ENCODE measurements at places on chromosomes 6 and 20.

DNA sequence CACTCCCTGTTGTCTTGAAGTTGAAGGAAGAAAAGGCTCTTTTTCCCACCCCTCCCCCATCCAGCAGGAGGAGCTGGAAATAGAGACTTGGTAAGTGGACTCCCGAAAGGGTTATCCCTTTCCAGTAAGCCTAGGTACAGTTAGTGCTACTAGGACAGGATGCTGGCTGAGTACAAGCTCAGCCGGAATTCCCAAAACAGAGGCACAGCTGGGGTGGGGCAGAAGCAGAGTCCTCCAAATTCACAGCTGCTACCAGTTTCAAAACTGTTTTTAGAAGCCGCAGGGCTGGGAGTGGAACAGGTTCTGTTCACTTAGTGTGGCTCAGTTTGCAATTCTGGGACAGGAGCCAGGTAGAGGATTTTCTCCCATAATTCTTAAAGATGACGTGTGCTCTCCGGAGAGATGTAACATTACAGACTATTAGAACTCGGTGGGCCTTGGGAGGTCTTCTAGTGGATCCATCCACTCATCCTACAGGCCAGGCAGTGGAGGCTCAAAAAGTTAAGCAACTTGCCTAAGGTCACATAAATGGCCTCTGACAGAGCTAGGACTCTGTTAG lies 19.0 kb upstream of the UTRN start:
- DNase-seq: no peak

- DNase-seq: no peak
Observed at GRCh38 chr6:13297391-13297790, 30.9 kb downstream of the TBC1D7 start.

DNA sequence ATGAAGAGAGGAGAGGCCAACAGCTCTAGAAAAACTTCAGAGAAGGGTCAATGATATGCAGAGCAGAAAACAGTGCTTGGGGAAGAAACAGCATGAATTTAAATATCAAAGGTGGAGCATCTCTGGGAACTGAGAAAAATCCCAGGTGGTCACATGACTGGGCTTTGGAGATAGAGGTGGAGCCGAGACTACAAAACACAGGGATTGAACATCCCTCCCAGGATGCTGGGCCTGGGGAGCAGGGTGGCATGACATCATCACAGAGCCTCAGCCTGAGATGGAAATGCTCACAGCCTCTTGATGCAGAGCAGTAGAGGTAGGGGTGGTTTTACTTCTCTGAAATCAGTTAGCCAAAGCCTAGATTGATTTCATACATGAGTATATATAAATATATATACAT lies 529.5 kb downstream of the PRKN start:
- no peak for DNase-seq

DNA sequence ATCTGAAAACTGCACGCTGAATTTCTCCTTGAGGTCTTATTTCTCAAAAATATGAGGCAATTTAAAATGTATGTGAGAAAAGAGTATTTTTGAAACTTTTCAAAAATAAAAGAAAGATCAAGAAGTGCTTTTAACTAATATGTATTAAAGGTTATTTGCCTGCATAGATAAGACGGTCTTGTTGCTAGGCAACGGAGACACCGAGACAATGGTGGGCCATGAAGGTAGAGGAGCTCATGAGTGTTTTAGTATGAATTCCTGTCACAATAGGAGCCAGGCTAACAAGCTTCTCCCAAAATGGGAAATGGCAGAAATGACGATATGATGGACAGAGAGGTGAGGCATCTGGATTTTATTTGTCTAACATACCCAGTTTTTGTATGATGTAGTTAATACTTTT lies 308.2 kb downstream of the SLC35F1 start:
- no peak for DNase-seq
